ENCODE measurements at places on chromosomes 7 and 10. TPM values are rescaled to one million over a fixed set of nuclear protein-coding genes. Genes with fewer than 3 reads are reported as not detected.
A peak's percentile ranks its signal among the peaks of the same experiment; 100 is the strongest.

DNA sequence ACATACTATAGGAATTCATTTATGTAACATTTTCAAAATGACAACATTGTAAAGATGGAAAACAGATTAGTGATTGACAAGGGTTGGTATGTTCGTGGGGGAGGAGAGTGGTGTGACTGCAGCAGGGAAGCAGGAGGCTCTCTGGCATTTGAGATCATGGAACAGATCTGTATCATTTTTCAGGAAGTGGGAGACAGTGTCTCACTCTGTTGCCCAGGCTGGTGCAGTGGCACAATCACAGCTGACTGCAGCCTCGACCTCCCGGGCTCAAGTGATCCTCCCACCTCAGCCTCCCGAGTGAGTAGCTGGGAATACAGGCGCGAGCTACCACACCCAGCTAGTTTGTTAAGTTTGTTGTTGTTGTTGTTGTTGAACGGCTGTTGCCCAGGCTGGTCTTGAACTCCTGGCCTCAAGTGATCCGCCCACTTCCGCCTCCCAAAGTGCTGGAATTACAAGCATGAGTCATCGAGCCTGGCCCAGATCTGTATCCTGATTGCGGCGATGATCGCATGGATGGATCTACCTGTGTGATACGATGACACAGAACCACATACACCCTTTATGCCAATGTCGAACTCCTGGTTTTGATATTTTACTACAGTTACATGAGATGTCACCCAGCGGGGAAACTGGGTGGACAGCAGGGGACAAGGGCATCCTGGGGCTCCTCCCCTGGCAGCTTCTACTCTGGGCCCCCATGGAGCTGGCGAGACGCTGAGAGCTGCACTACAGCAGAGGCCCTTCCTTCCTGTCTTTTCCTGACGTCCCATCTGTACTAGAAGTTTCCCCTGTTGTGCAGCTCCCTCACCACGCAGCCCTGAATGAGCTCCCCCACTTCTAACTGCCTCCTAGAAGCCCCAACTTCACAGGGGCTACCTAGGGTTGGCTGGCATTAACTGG lies 12.3 kb upstream of the CYTH3 start:
- H3K27ac ChIP-seq: no peak overlapping the region
- no peaks in the 10 kb centered on the region for H3K27me3 ChIP-seq
- no peak overlapping the region for H3K4me3 ChIP-seq

GRCh38 chr7:41536873-41537665 lies 165.8 kb downstream of the INHBA start:
- no peak overlapping the region for H3K27ac ChIP-seq
- no peaks in the 10 kb centered on the region for H3K4me1 ChIP-seq
- DNase-seq: no peak

DNA sequence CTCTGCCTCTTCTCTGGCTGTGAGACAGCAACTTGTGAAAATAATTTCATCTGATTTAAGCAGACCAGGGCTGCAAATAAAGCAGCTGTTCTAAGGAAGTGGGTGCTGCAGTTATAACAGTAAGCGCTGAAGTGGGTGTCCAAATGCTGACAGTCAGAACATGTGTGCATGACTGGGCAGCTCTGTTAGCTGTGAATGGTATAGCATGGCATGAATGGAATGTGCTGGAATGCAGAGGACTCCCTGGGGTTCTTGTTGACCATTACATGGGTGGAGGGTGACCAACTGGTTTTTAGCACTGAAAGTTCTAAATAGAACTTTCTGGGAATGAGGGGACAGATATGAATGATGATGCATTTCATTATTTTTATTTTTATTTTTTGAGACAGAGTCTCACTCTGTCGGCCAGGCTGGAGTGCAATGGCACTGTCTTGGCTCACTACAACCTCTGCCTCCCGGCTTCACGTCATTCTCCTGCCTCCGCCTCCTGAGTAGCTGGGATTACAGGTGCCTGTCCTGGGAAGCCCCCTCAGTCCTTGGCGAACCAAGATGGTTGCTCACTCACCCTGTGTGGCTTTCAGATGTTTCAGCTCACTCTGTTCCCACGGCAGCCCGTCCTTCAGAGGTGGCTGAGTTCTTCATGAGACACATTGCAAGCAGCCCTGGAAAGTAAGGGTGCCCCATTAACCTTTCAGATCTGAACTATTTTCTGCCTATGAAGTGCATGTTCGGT lies 319.8 kb upstream of the PHYHIPL start:
- no peak overlapping the region for H3K4me3 ChIP-seq
- peaks cover 9% of the 10 kb centered on the region for H3K4me1 ChIP-seq
- H3K27ac ChIP-seq: no peak overlapping the region
- peak; percentile 58 for DNase-seq
- H3K27me3 ChIP-seq: no peaks in the 10 kb centered on the region
- no peaks in the 10 kb centered on the region for H3K36me3 ChIP-seq

DNA sequence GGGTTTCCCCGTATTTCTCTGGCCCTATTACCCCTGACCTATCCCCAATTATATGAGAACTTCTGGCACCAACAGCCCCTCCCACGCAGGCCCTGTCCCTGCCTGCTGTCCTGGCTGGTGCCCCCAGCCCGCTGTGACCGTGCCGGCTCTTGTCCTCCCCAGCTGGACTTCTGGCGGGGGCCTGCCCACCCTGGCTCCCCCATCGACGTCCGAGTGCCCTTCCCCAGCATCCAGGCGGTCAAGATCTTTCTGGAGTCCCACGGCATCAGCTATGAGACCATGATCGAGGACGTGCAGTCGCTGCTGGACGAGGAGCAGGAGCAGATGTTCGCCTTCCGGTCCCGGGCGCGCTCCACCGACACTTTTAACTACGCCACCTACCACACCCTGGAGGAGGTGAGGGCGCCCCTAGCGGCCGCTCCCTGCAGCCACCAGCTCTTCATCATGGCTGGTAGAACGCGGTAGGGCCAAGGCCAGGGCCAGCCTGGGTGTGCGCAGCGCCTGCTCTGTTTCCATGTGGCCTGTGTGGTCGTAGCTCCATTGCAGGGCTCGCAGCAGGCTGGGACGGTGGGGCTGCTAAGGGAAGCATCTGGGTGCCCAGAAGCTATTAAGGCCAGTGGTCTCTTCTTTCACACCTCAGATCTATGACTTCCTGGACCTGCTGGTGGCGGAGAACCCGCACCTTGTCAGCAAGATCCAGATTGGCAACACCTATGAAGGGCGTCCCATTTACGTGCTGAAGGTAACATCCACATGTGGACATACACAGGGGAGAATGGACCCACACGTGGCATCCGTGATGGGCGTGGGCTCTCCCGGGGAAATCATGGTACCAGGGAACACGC lies 1.4 kb downstream of the CPA1 start:
- DNase-seq: no peak
- no peak overlapping the region for H3K4me3 ChIP-seq
- H3K27me3 ChIP-seq: no peaks in the 10 kb centered on the region
- H3K4me1 ChIP-seq: peaks cover 11% of the 10 kb centered on the region
- H3K36me3 ChIP-seq: no peaks in the 10 kb centered on the region

- peaks cover 16% of the 10 kb centered on the region for H3K4me1 ChIP-seq
- H3K36me3 ChIP-seq: no peaks in the 10 kb centered on the region
- no peaks in the 10 kb centered on the region for H3K27me3 ChIP-seq
- H3K4me3 ChIP-seq: no peak overlapping the region
Measured at GRCh38 chr10:76051007-76051936, 619.8 kb downstream of the LRMDA start.

GRCh38 chr7:135929722-135930141 lies 47.4 kb downstream of the MTPN start:
- no peak overlapping the region for H3K4me3 ChIP-seq
- no peaks in the 10 kb centered on the region for H3K27me3 ChIP-seq
- H3K36me3 ChIP-seq: no peaks in the 10 kb centered on the region

The OR13A1 gene
- 0.37 TPM for total RNA-seq

The ELAPOR2 gene
- total RNA-seq: 28.3 TPM

GRCh38 chr7:4817178-4817901 lies 41.9 kb downstream of the AP5Z1 start:
- no peak overlapping the region for H3K27ac ChIP-seq
- no peaks in the 10 kb centered on the region for H3K4me1 ChIP-seq
- no peak for DNase-seq
- H3K36me3 ChIP-seq: no peaks in the 10 kb centered on the region

The RBP3 gene
- 0.53 TPM for total RNA-seq

- no peaks in the 10 kb centered on the region for H3K27me3 ChIP-seq
- H3K4me3 ChIP-seq: no peak overlapping the region
- H3K27ac ChIP-seq: peak overlapping the region; percentile 93
- H3K4me1 ChIP-seq: peaks cover 14% of the 10 kb centered on the region
- H3K36me3 ChIP-seq: no peaks in the 10 kb centered on the region
Measured at GRCh38 chr7:100865938-100866728, 1.1 kb upstream of the TRIP6 start.

- no peak overlapping the region for H3K4me3 ChIP-seq
- no peaks in the 10 kb centered on the region for H3K27me3 ChIP-seq
- no peaks in the 10 kb centered on the region for H3K4me1 ChIP-seq
- H3K27ac ChIP-seq: no peak overlapping the region
- DNase-seq: no peak
Measured at GRCh38 chr7:89738549-89738948, 415.7 kb upstream of the STEAP1 start.

- DNase-seq: no peak
- no peaks in the 10 kb centered on the region for H3K27me3 ChIP-seq
- no peak overlapping the region for H3K4me3 ChIP-seq
- no peaks in the 10 kb centered on the region for H3K4me1 ChIP-seq
Measured at GRCh38 chr10:11927746-11928145, 104.6 kb downstream of the PROSER2 start.

DNA sequence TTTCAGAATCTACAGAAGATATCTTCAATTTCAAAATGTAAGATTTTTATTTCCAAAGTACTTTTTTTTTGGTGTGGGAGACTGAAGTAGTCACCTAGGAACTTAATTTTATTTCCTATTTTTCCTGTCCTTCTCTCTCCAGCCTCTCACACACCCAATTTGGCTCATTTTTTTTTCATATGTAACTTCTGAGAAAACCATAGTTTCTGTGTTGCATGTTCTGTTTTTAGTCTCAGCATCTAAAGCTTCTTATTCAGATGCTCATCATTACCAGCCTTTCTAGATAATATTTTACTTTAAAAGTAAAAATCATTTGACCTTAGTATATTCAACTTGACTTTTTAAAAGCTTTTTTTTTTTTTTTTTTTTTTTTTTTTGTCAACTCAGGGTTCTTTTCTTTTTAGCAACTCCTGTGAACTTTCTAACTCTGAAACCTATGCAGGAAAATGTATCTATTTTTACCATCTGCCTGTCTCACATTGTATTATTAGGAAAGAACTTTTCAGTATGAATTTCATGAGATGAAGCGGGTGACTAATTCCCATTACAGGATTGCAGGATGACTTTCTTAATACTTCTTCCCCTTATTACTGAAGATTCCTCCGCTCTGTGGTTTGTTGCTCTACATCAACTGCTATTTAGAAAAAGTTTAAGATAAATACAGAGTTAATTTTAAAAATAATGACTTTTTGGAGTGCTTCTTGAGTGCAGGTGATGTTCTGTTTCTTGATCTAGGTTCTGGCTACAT lies 73.6 kb upstream of the LSM8 start:
- no peaks in the 10 kb centered on the region for H3K4me1 ChIP-seq
- no peak overlapping the region for H3K27ac ChIP-seq
- H3K36me3 ChIP-seq: no peaks in the 10 kb centered on the region
- DNase-seq: no peak
- no peak overlapping the region for H3K4me3 ChIP-seq

DNA sequence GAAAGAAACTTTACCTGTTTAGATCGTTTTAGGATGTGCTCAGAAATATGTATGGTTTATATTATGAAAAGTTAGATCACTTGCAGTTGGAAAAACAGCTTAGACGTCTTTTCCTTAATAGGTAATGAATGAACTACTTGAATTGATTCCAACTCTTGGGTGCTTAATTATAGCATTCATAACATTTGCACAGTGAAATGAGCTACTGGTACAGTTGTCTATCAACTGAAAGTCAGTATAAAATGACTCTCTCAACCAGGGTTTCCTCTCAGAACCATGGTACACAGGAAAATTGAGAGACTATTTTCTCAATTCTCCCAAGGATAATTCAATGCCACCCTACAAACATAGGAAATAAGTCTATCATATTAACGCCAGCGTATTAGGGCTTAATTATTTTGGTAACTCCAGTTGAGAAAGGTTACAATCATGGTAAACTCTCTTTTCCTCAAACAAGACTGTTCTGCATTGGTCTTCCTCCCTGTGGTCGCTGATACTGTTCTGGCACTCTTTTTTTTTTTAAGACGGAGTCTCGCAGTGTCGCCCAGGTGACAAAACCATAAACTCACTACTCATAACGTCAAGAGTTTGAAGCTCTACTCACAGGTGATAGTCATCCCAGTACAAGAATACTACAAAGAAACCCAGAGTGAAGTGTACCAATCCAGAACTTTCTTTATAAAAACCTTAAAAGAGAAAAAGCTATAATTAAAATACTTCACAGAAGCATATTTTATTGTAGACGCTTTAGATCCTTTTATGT lies 2.0 kb downstream of the ANLN start:
- peaks cover 9% of the 10 kb centered on the region for H3K4me1 ChIP-seq
- peak overlapping the region; percentile 68 for H3K27ac ChIP-seq
- DNase-seq: no peak
- no peak overlapping the region for H3K4me3 ChIP-seq

DNA sequence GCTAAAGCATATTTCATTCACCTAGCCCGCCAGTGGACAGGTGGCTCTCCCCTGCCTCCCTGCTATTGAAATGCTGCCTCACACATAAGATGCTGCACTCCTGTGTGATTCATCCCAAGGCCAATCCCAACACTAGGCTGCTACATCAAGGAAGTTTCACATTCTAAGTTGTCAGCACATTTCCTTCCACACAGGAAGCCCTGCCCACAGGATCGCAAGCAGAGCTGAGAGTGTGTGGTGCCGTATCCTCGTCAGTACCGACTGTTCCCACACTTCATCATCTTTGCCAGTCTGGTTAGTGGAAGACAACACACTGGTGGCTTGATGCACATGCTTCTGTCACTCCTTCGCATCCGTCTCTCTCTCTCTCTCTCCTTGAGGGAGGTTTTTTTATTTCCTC lies 194.3 kb upstream of the PPP2R2D start:
- no peak overlapping the region for H3K4me3 ChIP-seq
- H3K36me3 ChIP-seq: no peaks in the 10 kb centered on the region
- H3K27ac ChIP-seq: no peak overlapping the region
- DNase-seq: no peak
- no peaks in the 10 kb centered on the region for H3K27me3 ChIP-seq

- H3K27ac ChIP-seq: peak within 1 kb of the TSS; percentile 61
- no peaks in the 10 kb centered on the region for H3K27me3 ChIP-seq
- H3K36me3 ChIP-seq: no peaks in the 10 kb centered on the region
- DNase-seq: peak; percentile 79
- peaks cover 25% of the 10 kb centered on the region for H3K4me1 ChIP-seq
- H3K4me3 ChIP-seq: peak within 1 kb of the TSS; percentile 89
Measured at GRCh38 chr10:30059209-30060107, at the start of gene JCAD. Gene JCAD, minus strand, starts transcription at chr10:30059586. Its CDS starts 11,774 bp downstream, at chr10:30047812.

GRCh38 chr10:35451151-35452016 lies 115.1 kb downstream of the CCNY start:
- H3K27me3 ChIP-seq: no peaks in the 10 kb centered on the region
- no peaks in the 10 kb centered on the region for H3K36me3 ChIP-seq
- no peak overlapping the region for H3K4me3 ChIP-seq
- no peak for DNase-seq
- peak overlapping the region; percentile 48 for H3K27ac ChIP-seq

The AEBP1 gene
- total RNA-seq: 26.7 TPM

- DNase-seq: no peak
- no peaks in the 10 kb centered on the region for H3K36me3 ChIP-seq
- peak overlapping the region; percentile 99 for H3K27ac ChIP-seq
- H3K27me3 ChIP-seq: no peaks in the 10 kb centered on the region
- H3K4me3 ChIP-seq: peak overlapping the region; percentile 85
- peaks cover 9% of the 10 kb centered on the region for H3K4me1 ChIP-seq
Measured at GRCh38 chr7:30596721-30597120, 2.0 kb downstream of the GARS1 start.

The TWNK gene
- 5.0 TPM for total RNA-seq

The NEUROG3 gene
- total RNA-seq: not detected

The WDR86 gene
- total RNA-seq: 10.6 TPM

The CASTOR2 gene
- total RNA-seq: 19.9 TPM

The STX1A gene
- total RNA-seq: 22.8 TPM

Data from hepatocyte (in vitro differentiated cells).